ENCODE measurements at places on chromosomes 6 and 20. TPM values are rescaled to one million over a fixed set of nuclear protein-coding genes. Genes with fewer than 3 reads are reported as not detected.

Gene SIGLEC1
- total RNA-seq: not detected

Gene BMP7
- 81.3 TPM for total RNA-seq

Gene GSTA2
- total RNA-seq: not detected

Gene GPX5
- not detected for total RNA-seq

Gene FOXA2
- not detected for total RNA-seq

Gene MOG
- not detected for total RNA-seq

Gene GINS1
- 40.0 TPM for total RNA-seq

Gene NCOA7
- 1.9 TPM for total RNA-seq

Gene OPRM1
- total RNA-seq: not detected

Gene NKX2-4
- not detected for total RNA-seq

Gene HLA-DOA
- 1.4 TPM for total RNA-seq

All from G401 (cell line).